ENCODE measurements at places on chromosomes 6 and 20.

DNA sequence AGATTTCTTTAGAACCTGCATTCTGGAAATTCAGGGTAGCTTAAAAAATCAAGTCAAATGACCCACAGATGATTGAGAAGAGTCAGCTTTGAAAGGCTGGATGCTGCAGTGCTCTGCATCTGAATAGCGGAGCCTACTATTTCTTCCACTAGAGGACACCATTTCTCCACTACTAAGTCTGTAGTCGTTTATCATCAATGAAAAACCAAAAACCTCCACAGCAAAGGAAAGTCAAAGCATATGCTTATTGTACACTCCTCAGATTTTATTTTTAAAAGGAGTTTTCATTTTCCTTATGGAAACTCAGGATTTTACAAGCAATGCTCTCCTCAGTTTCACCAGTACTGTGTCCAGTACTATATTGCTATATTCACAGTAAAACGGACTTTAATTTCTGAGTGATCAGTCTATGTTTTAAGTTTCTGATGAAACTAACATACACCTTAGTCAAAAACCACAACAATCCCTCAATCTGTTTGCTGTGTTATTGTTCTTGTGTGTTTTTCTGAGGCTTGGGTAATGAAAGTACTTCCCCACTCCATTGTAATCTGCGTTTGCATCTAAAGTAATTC, 50.5 kb upstream of the ENPP5 start:
- DNase-seq, result no peak

DNA sequence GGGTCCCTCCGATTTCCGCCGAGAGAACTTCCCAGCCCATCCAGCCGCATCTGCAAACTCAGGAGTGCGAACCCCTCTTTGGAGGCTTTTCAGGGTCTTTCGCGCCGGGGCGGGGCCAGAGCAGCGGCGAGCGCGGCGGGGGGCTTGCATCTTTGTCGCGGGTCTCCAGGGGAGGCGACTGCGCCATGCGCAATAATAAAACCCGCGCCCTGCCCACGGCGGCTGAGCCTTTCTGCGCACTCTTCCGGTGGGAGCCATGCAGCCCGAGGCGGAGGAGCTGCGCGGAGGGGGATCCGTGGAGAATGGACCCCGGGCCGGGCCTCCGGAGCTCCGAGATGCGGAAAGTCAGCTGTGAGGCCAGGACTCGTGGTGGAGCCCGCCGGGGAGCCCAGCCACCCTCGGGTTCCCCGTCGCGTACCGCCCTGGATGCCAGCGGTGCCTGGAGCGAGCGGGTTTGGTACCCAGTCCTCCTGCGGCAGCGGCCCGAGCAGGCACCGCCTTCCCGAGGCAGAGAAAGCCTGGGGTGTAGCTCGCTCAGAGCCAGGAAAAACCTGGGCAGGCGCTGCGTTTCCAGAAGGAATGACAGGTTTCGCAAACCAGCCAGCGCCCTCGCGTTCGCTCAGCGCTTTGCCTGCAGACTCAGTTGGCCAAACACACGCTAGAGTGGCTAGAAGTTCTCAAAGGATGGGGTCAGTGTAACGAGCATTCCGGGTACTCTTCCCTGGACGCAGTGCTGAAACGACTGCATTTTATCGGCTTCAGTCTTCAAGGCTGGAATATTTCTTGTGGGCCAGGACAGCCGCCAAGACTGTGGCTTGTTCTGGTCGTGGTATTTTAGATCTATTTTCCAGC, 1.2 kb downstream of the AKAP12 start:
- DNase-seq, result no peak

- no peak for DNase-seq
These were observed 154.0 kb downstream of the TRIM27 start for GRCh38 chr6:28769626-28770402.

DNA sequence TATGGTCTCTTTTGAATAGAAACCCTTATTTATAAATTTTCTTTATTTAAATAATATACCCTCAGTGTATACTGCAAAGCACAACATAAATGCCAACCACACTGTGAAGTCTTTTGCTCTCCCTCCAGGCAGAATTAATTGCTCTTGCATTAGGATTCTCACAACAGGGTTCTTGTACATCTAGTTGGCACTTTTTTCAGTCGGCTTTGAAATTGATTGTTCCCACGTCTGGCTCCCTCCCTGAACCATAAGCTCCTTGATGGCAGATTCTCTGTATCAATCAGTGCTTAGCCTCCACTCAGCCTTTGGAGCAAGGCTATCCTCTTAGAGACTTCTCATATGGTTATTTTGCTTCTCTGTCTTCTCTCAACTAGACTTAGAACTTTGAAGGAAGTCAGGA, 288.0 kb upstream of the POU3F2 start:
- DNase-seq, result no peak

- DNase-seq, result no peak
These were observed 64.9 kb downstream of the DLL1 start for GRCh38 chr6:170225852-170226417.

- no peak for DNase-seq
These were observed 562.3 kb upstream of the POU3F2 start for GRCh38 chr6:98272060-98272459.

- no peak for DNase-seq
These were observed 79.1 kb downstream of the UTRN start for GRCh38 chr6:144364208-144364720.

GRCh38 chr6:389622-390021, 1.9 kb upstream of the IRF4 start:
- no peak for DNase-seq

DNA sequence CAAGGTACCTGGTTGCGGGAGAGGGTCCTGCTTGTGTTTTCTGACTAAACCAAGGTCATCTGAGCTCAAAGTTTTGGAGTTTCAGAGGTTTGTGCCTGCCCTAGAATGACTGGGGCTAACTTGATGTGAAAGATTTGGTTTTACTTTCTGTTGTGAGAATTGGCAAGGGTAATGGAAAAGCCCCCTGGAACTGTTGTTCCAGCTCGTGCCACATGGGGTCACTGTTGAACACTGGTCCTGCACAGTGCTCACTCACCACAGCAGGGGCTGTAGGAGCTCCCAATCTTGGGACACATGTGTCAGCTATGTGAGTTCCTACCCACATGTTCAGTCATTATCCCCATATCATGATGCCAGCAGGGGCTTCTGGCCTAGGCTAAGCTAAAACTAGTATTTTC, 6.5 kb downstream of the TGM6 start:
- peak; percentile 19 for DNase-seq

DNA sequence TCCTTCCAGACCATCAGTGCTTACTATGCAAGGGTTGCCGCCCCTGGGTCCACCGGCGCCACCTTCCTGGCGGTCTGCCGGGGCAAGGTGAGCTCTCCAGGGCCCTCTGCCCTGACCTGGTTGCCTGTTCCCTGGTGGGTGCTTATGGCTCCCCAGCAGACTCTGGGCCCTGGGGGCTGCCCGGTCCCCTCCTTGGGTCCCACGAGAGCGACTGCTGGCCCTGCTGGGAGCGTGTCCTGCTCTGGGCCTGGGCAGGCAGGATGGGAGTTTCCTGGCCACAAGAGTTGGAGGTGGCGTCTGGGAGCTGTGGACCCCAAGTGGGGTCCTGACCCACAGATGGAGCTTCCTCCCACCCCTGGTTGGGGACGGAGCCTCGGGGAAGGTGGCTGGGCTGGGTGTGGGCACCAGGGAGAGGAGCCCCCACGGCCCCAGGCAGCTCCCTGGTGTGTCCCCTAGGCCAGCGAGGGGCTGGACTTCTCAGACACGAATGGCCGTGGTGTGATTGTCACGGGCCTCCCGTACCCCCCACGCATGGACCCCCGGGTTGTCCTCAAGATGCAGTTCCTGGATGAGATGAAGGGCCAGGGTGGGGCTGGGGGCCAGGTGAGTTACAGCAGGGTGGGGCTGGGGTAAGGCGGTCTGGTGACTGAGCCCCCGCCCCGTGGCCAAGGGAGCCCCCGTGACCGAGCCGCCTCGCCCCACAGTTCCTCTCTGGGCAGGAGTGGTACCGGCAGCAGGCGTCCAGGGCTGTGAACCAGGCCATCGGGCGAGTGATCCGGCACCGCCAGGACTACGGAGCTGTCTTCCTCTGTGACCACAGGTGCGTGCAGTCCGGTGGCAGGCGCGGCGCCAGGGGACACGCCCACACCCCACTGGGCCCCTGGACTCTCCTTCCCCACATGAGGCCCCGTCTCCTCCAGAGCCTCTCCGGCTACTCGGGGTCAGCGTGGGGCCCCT, 7.1 kb upstream of the TNFRSF6B start:
- no peak for DNase-seq

DNA sequence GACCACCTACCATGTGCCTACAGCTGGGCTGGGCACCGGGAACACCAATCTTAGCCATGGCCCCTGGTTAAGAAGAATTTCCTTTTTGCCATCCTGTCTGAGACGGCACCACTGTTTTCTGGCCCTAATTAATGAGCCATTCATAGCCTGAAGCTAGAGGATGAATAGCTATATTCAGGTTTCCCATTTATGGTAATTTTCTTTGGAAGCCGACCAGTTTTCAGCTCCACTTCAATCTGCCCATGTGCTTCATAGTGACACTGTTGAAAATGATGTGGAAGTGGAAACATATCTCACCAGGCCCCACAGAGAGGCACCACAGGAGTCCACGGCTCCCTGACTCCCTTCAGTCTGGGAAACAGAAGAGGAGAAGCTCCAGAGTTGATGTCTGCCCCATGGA, 22.6 kb upstream of the ULBP3 start:
- no peak for DNase-seq

- no peak for DNase-seq
These were observed 3.6 kb upstream of the CD83 start for GRCh38 chr6:14113976-14114375.

DNA sequence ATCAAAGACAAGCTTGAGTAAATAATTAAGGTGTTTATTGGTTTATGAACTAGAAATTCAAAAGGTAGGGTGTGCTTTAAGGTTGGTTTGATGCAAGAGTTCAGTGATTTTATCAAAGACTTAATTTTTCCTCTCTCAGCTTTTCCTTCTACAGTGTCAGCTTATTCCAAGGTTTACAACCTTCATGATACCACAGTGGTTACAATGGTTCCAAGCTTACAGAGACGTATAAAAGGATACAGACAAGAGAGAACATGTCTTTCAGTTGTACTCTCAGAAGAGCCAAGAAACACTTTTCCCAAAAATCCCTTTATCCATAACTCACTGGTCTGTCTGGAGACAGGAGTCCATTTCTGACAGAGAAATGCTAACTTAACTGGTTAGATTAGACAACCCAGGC, 93.5 kb upstream of the LOC128125822 start:
- no peak for DNase-seq

- DNase-seq, result no peak
These were observed 432.7 kb downstream of the TFAP2A start for GRCh38 chr6:9982215-9982614.

- no peak for DNase-seq
These were observed 19.9 kb downstream of the KCNK5 start for GRCh38 chr6:39209360-39209811.

- no peak for DNase-seq
These were observed 361.1 kb downstream of the ZFAND3 start for GRCh38 chr6:38180586-38180985.

DNA sequence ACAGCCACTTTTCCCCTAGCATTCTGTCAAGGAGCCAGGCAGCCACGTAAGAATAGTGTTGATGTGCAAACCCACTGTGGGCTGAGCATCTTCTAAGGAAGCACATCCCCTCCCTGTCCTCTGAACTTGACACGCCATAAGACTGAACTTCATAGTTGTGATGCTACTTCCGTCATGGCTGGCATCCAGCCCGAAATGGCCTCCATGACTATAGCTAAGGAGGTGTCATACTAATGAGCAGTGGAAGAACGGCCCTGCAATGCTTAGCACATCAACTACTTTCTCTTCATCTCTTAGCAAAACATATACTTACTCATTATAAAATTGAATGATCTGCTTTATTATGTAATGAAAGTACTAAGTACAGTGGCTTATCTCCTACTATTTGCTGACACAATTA, 110.2 kb downstream of the GJA10 start:
- DNase-seq, result no peak

DNA sequence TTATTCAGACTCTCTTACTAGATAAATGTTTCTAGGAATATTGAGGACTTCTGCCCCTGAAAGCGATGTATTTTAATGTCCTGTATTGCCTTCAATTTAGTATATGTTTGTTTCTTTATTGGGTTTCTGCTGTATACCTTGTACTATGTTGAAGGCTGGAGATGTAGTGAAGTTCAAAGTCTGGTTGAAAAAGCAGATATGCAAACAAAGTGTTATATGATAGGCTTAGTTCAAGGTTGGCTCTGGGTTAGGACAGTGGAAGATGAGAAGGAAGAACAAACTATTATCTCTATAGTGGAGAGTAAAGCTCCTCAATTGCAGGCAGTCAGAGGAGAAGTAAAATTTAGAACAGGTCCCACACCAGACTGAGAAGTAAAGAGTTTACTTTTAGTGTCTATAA, 36.3 kb upstream of the ADGRG6 start:
- DNase-seq, result no peak

GRCh38 chr6:25229671-25230321, 49.4 kb upstream of the CARMIL1 start:
- DNase-seq, result no peak

DNA sequence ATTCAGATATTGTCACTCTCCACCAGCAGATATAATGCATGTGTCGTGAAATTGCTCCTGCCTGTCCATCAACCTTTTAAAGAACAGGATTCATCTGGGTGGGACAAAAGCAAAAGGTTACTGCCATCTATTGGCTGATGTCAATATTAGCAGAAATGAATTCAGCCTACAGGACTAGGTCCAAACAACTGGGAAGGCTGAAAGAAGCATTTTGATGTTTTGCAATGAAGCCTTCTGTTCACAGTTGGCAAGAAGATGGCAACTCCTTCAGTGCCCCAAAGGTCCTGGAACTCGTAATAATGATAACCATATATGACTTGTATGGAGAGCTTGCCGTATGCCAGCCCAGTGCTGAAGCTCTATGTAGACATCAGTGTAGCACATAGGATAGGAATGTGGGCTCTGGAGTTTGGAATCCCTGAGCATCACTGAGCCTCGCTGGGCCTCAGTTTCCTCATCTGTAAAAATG, 7.5 kb downstream of the BCAS1 start:
- no peak for DNase-seq

- DNase-seq, result no peak
These were observed 479.7 kb upstream of the FLRT3 start for GRCh38 chr20:14817101-14817500.

- DNase-seq, result no peak
These were observed 19.0 kb downstream of the BMP7 start for GRCh38 chr20:57247292-57247965.

Data from stimulated activated CD8-positive, alpha-beta memory T cell treated with anti-CD3 and anti-CD28 coated beads, Interleukin-15, amount 100 ng/mL, for 24 hours (primary cell).